Esophagus muscularis mucosa (tissue), 4 donors: ENCODE measurements at places on chromosomes 16 and 17.

DNA sequence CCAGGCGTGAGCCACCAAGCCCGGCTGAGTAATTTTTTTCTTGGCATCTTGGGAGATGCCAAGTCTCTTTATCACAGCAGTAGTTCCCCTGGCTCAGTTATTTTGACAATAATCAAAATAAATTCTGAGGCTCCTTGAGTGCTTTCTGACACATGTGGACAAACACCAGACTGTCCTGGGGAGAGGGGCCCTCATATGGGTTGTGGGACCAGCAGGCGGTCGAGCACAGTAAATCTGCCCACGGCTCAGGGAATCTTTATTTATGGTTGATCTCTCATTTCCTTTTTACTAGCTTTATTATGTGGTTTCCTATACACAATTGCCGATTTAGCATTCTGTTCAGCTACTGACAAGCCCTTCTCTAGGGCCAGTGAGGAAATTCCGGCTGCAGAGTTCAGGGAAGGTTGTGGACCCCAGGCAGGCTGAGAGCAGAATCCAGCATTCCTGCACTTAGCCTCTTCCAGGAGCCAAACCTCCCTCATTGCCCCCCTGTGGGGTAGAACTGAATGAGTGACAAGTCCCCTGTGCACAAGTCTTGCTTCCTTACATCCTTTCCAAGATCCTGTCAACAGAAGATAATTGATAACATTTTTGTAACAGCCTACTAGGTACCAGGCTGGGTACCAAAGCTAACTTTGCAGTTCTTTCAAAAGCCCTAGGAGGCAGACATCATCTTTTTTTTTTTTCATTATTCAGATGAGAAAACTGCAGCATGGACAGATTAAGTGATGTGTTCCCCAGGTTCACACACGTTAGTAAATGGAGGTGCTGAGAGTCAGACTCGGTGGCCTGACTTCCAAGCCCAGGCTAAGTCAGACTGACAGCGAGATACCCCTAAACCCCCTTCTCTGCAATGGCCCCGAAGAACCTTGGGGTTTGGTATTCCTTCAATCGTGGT is 40.2 kb downstream of the HS3ST3B1 start:
- DNase-seq, result no peak

DNA sequence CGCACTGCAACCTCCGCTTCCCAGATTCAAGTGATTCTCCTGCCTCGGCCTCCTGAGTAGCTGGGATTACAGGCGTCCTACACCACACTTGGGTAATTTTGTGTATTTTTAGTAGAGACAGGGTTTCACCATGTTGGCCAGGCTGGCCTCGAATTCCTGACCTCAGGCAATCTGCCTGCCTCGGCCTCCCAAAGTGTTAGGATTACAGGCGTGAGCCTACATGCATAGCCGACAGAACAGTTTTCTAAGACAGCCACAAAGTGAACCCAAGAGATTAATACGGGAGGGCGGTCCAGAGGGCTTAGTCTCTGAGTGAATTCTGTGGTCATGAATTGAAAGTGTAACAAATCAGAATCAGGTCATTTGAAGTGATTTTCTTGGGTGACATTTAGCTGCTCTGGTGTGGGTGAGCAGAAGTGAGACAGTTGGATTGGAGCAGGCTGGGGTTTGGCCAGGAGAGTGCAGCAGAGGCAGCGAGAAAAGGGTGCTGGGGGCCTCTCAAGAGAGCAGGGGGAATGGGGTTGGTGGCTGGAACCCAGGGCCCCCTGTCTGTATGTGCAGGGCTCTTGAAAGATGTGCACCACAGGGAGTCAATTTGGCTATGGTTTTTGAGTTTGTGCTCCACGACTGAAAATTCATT is 231.4 kb upstream of the WSCD1 start:
- DNase-seq, result peak; percentile 90

DNA sequence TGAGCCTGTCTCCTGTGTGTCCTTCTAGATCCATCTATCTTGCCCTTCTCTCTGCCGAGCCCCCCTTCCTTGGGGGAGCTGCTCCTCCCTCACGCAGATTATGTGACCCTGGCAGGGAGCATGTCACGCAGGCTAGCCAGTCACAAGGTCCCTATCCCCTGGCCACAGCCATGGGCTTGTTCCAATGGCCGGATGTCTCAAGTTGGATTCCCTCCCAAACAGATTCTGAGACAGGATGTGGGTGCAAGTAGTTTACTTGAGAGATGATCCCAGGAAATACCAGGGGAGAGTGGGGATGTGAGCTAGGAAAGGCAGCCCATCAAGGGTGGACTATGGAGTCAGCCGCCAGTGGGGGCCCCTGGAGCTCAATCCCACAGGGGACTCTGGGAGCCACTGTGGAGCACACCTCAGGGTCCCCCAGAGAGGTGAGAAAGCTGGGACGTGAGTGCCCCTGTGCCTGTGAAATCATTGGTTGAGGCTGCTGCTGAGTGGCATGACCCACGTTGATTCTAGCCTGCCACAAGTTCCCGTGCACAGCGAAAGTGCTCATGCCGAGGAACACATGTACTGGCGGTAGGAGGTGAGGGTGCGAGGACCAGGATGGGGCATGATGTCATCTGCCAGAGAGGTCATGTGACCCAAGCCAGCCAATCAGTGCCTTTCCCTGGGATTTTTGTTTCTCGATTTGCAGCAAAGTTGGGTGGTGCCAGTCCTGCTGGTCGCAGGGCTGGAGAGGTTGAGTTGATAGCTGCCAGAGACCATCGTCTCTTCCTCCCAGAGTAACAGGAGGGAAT is 6.4 kb upstream of the CRISPLD2 start:
- no peak for DNase-seq

GRCh38 chr16:14609716-14610115 is 20.3 kb downstream of the PARN start:
- no peak for DNase-seq

DNA sequence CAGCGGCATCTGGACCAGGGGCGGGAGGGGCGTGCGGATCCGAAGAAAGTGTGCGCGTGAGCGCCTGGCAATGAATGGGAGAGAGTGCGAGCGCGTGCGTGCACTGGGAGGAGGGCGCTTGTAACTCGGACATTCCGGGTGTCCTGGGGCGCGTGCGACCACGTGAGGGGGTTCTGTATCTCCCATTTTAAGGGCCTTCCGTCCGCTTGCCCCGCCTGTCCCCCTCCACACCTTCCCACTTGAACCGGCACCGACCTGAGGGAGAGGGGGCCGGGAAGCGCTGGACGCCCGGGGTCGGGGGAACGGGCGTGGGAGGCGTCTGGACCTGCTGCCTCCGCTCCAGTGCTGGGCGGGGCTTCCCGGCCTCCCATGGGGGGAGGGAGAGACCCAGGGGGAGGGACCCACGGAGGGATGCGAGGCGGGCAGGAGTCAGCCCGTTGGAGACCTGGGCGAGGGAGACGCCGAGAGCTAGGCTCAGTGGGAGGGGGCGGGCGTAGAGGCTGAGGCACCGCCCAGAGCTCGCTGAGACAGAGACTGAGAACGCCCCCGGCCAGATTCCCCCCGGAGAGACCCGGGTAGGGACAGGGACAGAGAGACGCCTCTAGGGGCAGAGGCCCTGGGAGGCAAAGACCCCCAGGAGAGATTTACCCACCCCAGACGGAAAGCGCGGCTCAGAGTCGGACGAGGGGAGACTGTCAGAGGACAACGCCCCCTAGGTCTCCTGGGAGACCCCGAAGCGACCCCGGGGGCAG is at the start of gene KREMEN2:
Gene KREMEN2, plus strand, starts transcription at position 553 of the 752 bp plus-strand sequence. CDS start 246 bp downstream, outside the sequence.
- no peak for DNase-seq

- no peak for DNase-seq
These were observed 113.9 kb downstream of the AMFR start for GRCh38 chr16:56311208-56312027.
